RWPE2 (cell line): ENCODE measurements at places on chromosomes 11 and 22.

- DNase-seq, result no peak
Measured at GRCh38 chr11:40746282-40746681, 713.2 kb downstream of the LRRC4C start.

DNA sequence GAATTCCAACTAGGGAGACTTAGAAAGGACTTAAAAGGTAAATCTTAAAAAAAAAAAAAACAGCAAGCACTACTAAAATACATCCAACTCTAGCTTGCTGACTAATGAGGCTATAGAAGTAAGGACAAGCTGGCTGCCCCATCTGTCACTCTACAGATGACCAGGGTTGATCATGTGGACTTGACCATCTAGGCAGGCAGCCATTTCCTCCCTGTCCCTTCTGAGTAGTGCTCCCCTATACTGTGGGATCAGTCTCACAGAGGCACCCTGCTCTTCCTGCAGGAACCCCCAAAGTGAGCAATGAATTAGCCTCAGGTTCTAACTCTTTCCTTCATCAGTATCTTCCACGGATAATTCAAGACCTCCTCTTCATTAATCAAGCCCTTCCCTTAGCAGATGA, 12.3 kb downstream of the SLC1A2 start:
- DNase-seq, result no peak

- no peak for DNase-seq
Measured at GRCh38 chr11:1618231-1618630, 3.7 kb downstream of the KRTAP5-4 start.

GRCh38 chr11:126635511-126635910, 280.0 kb downstream of the ST3GAL4 start:
- no peak for DNase-seq

DNA sequence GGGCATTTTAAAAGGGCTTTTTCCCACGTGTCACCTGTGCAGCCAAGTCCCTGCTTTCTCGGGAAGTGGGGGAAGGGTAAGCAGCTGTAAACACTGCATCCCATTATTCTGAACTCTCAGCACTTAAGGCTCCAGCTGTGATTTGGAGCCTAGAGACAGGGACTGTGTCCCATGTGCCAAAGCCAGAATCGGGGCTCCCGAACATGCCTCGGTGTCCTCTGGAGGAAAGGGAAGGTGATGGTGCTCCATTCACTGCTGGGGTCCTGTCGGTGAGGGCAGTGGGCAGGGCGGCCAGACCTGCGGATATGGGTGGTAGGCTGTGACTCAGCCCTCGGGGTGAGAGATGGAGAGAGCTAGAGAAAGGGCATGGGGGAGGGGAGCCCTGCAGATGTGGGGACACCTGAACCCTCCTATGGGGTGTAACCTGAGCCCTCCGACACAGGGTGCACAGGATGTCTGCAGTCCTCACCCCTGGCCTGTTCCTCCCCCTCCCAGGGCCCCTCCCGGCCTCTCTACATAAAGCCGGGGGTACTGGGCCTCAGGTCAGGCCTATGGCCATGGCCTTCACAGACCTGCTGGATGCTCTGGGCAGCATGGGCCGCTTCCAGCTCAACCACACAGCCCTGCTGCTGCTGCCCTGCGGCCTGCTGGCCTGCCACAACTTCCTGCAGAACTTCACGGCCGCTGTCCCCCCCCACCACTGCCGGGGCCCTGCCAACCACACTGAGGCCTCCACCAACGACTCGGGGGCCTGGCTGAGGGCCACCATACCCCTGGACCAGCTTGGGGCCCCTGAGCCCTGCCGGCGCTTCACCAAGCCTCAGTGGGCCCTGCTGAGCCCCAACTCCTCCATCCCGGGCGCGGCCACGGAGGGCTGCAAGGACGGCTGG, 31.8 kb downstream of the CAPN1 start:
- DNase-seq, result no peak

DNA sequence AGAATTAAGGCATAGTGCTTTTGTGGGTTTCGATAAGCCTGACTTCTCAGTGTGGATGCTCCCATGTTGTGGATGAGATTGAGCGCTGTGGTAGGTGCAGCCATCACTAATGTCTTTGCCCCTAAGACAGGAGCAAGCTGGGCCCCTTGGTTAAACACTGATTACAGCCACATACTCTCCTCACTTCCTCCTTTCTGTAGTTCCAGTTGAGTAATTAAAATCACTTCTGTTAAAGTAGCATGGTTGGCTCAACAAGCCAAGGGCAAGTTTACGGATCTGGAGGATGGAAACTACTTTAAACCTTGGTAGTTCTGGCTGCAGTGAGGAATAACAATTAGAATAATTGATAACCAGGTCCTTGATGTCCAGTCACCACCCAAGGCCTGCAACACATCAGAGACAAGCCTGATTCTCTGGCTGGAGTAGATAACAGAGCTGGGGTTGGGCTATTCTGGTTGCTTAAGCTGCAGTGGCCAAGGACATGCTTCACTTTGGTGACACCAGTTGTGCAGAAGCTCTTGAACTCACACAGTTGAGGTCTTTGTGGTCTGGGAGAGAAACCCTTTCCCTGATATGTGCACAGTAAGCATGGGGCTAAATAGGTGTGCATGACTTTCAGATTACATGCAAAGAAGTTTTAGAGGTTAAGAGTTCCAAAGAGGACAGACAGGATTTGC, 81.3 kb downstream of the KIRREL3 start:
- no peak for DNase-seq
